ENCODE measurements at places on chromosomes 7 and 10.

- no peak for DNase-seq
Measured at GRCh38 chr10:131238669-131239280, 72.7 kb downstream of the TCERG1L start.

- DNase-seq: no peak
Measured at GRCh38 chr7:35255443-35256255, 1.7 kb upstream of the TBX20 start.

GRCh38 chr10:17381502-17382142 lies 72.8 kb downstream of the ST8SIA6 start:
- DNase-seq: no peak

GRCh38 chr7:105849122-105849855 lies 27.1 kb downstream of the ATXN7L1 start:
- no peak for DNase-seq

GRCh38 chr10:112424651-112425050 lies 22.1 kb downstream of the ZDHHC6 start:
- no peak for DNase-seq
